Dermis microvascular lymphatic vessel endothelial cell (primary cell): ENCODE measurements at places on chromosomes 2 and 18.
A peak's percentile ranks its signal among the peaks of the same experiment; 100 is the strongest.

DNA sequence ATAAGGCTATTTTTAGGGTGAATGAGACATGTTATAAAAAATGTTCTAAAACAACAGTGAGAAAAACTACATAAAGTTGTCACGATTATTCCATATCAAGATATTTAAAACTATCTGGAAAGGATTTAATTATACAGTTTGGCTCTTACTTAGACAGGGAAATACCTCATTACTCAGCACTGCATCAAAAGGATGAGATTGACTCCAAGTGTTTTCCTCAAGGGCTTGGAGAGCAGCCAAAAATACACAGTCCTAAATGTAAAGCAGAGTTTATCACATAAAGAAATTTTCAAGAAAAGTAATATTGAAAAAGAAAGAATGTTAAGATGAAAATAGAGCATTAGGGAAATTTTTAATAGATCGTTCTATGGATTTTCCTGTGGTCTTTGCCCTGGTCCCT lies 285.5 kb upstream of the NETO1 start:
- no peak for DNase-seq

- no peak for DNase-seq
Observed at GRCh38 chr2:126950504-126950903, 51.8 kb downstream of the TEX51 start.

GRCh38 chr18:12030670-12031069 lies 49.4 kb downstream of the IMPA2 start:
- no peak for DNase-seq

- no peak for DNase-seq
Observed at GRCh38 chr2:191037351-191037750, 23.4 kb upstream of the STAT1 start.

- DNase-seq: no peak
Observed at GRCh38 chr18:1408376-1408775, 503.7 kb downstream of the ADCYAP1 start.

- peak; percentile 89 for DNase-seq
Observed at GRCh38 chr18:79395761-79396404, at the start of gene NFATC1. TSS of gene NFATC1 (plus strand) at chr18:79395930. CDS start at chr18:79396225, 295 bp downstream.
